Stimulated activated CD8-positive, alpha-beta memory T cell treated with anti-CD3 and anti-CD28 coated beads, Interleukin-7, amount 100 ng/mL, for 1 hour (primary cell): ENCODE measurements at places on chromosomes 3 and 15.

DNA sequence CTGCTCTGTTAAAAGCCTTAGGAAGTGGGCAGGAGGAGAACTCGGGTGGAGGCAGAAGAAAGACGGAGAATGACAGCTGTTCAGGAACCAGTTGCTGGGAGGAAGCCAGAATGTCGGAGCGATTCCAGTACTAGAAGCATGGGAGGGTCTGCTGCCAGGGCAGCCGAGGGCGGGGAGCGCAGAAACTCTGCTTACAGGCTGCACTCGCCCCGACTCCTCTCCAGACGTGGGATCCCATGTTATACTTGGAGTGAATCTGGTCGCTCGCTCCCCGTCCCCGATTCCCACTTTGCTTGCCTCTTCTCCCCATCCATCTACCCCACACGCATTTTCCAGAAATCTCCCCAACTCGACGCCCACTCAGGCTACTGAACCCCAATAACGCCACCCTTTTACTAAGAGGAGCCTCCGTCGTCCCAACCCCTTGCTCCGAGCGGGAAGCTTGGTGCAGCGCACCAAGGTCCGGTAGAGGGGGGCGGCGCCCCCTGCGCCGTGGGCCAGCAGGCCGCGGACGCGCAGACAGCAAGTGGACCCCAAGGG, 665 bp downstream of the GATM start:
- no peak for DNase-seq

- no peak for DNase-seq
These were observed 19.0 kb upstream of the C3orf49 start for GRCh38 chr3:63800097-63800496.

GRCh38 chr3:56796996-56797395, 4.8 kb downstream of the ARHGEF3 start:
- no peak for DNase-seq

- DNase-seq = no peak
These were observed 22.8 kb downstream of the MELTF start for GRCh38 chr3:197006860-197007259.

DNA sequence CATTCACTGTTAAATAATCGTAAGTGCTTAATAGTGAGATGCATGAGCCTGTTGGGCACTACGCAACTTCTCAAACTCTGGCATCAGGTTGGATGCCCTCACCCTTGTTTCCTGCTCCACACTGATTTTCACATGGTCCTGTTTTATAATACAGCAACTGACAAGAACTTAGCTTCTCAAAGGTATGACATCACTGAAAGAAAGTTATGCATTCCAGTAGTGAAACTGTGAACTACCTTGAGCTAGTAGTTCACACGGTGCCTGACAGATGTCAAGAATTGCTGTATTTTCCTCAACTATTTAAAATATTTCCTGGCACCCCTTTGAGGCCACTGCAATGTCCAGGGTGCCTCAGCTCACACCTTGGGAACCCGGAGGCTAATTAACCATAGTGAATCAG, 327.5 kb downstream of the RORA start:
- no peak for DNase-seq

DNA sequence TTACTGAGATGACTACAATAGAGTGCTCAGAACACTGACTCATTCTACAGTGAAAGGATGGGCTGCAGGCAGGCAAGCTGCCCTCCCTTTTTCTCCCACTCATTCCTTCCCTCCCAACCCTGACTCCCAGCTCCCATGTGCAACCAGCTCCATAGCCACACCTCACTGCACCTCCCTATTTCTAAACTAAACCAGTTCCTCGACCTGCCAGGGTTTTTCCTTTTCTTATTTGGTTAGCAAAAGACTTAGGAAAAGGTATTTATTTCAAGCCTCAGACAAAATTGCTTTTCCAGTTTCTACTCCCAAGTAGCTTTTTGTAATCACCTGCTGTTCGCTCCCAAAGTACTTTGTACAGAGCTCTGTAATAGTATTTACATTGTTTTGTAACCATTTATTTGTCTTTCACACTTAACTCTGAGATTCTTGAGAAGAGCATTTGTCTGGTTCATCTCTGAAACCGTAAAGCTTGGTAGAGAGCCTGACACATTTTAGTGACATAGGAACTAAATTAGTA, 2.2 kb downstream of the AADAC start:
- no peak for DNase-seq

GRCh38 chr3:106714400-106714799, 662.8 kb upstream of the CCDC54 start:
- DNase-seq = no peak

DNA sequence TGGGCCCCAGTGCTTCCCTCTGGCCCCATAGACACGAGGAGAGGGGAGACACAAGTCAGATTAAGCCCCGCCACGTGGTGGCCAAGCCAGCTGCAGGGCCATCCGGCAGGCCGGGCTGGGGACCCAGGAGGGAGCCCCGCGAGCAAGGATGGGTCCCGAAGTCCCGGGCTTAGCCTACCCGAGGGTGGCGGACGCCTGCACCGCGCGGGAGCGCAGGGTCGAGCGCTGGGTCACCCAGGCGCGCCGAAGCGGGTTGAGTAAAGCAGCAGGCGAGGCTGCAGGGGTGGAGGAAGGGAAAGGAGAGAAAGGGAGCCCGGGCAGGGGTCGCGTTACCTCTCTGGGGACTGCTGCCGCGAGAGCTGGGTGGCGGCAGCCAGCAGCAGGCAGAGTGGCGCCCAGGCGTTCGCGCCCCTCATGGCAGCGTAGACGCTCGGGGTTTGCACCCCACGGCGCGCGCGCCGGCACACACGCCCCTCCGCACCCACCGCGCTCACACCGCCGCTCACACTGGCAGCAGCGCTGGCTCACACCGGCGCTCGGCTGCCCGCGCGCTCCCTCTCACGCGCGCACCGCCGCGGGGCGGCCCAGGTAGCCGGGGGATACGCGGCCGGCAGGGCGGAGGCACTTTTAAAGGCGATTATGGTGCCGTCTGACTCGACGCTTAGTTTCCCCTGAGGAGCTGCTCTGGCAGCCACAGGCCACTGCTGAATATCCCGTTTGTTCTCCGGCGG, at the start of gene PCOLCE2:
Gene PCOLCE2, minus strand, starts transcription at position 603 of the 731 bp plus-strand sequence. Its CDS starts 187 bp downstream, at position 416.
- DNase-seq = no peak

DNA sequence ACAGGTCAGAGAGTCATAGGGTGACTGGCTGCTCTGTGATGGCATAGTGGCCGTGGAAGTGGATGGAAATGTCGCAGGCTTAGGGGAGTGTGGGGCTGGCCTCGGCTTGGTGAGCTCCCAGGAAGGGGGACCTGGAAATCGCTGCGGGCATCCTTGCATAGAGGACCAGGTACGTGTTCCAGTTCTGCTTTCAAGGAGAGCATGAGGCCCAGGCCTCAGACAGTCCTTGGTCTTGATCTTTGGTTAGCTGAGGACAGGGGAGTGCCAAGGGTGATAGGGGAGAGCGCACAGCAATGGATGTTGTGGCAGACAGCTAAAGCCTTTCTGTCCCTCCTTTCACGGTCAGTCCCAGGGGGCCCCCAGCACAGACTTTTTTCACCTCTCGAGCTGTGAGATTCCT, 110.5 kb downstream of the SNRPN start:
- no peak for DNase-seq

DNA sequence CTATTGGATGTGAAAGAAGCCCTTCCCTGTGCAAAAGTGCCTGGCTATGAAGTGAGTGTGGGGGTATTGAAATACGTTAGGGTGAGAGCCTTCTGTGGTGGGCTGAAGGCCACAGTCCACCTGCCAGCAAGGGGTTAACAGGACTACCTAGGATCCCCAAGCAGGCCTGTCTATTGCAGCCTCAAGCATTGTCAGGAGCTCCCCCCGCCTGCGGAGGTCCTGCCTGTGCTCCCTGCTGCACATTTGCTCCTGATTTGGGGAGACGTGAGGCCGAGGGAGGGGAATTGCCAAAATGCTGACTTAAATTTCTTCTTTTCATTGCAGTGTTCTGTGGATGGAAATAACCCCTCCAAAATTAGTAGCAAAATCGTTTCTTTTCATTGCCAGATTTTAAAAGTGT, 56.2 kb downstream of the GABRG3 start:
- DNase-seq = no peak

DNA sequence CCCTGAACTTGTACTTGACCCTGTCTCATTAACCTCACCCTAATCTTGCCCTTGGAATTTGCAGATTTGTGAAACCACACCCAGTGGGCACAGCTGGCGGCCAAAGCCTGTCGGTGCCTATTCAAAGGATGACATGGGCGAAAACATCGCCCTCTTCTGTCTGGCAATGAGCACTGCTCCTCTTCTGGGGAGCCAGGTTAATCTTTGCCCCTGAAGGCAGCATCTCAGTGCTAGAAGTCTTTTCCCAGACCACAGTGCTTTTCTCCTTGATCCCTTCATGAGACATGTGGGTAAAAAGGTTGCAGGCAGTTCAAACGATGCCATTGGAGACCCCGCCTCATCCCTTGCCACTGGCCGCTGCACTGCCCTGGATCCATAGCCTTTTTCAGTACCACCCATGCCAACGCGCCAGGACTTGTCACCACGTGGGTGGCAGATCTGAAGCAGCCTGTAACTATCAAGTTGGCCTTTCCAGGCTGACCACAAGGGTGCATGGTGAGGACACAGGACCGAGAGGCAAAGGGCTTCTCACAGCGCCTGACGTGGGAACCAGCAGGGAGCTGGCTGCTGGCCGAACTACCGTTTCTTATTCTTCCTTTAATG, 6.5 kb upstream of the DNASE1L3 start:
- DNase-seq = no peak

- no peak for DNase-seq
These were observed 4.1 kb upstream of the P4HTM start for GRCh38 chr3:48985831-48986376.

GRCh38 chr3:104108522-104108921, 1258.2 kb upstream of the ALCAM start:
- no peak for DNase-seq

DNA sequence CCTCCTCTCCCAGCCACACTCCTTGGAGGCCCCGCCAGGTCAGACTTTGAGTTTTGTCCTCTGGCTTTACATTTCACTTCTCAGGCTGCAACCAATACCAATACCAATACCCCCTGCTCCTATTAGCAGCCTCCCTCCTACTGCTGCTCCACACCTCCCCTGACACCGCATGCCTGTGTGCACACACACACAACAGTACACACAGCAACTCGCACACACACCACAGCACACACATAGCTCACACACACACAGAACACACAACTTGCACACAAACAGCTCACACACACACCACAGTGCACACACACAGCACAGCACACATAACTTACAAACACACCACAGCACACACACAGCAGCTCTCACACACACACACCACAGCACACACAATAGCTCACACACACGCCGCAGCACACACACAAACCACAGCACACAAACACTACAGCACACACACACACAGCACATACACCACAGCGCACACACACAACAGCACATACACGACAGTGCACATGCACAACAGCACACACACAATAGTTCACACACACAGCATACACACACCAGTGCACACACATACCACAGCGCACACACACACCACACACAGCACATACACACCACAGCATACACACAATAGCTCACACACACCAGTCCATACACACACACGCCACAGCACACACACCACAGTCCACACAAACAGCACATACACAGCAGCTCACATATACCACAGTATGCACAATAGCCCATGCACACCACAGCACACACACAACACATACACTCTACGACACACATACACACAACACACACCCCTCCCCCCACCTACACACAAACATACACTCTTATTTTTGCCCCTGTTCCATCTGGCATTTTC, 204.7 kb downstream of the UACA start:
- no peak for DNase-seq

- DNase-seq = no peak
These were observed 283.8 kb downstream of the C3orf38 start for GRCh38 chr3:88433568-88433967.

GRCh38 chr15:47720555-47720954, 3.2 kb downstream of the SEMA6D start:
- no peak for DNase-seq
